ENCODE measurements at places on chromosomes 1 and 21. TPM values are rescaled to one million over a fixed set of nuclear protein-coding genes. Genes with fewer than 3 reads are reported as not detected.

DNA sequence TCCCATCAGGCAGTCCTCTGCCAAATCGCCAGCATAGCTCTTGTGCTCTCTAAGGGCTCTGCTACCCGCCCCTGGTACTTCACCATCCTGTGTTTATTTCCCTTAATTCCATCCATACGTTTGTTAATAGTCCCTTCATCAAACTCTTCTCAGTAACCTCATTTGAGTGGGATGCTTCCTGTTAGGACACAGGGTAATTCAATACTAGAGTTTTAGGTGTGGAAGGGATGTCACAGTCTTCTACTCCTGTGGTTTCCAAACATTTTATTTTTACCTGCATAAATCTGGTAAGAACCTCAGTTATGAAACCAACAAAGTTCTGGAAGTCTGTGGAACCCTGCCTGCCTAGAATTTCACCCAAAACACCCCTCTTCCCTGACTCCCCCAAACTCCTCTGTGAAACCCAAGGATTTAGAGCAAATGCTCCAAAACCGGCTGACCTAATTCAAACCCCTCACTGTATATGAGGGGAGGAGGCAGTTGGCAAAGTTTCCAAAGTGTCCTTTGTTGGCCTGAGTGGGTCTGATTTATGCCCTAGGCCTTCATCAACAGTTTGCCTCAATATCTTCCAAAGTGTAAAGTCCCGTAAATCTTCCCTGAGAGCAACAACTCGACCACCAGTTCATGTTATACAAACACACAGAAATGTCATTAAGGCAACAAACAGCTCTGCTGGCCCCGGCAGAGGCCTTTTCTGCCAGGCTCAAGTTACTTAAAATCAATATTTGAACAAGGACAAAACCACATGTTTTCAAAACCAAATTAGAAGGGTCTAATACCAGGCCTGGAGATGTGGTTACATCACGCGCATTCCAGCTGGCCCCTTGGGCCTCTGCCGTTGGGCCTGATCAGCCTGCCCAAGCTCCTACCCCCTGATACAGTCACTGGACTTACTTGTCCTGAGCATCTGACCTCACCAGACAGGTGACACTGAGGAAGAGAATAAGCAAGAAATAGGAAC lies 82.4 kb upstream of the FGGY start:
- H3K27me3 ChIP-seq = no peaks in the 10 kb centered on the region
- peaks cover 27% of the 10 kb centered on the region for H3K4me1 ChIP-seq
- peak; percentile 74 for DNase-seq
- no peak overlapping the region for H3K4me3 ChIP-seq

DNA sequence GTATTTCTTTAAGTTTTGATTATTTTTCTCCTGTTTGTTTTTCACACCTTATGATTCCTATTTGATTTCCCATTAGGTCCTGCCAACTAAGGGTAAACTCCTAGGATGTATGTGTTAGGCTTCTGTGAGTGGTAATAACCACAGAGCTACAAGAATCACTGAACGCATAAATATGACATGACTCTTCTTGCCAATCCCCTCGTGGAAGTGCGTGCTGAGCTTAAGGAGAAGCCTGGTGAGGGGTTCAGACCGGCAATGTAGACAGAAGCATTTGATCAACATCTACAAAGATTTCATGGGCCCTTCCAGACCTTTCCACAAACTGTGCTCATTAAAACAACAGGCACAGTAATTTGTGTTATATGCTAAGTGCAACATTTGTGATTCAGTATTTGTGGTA lies 273.8 kb upstream of the SNX7 start:
- H3K27me3 ChIP-seq = no peaks in the 10 kb centered on the region
- H3K4me1 ChIP-seq = no peaks in the 10 kb centered on the region
- H3K27ac ChIP-seq = no peak overlapping the region
- H3K36me3 ChIP-seq = no peaks in the 10 kb centered on the region
- H3K4me3 ChIP-seq = no peak overlapping the region
- no peak for DNase-seq

DNA sequence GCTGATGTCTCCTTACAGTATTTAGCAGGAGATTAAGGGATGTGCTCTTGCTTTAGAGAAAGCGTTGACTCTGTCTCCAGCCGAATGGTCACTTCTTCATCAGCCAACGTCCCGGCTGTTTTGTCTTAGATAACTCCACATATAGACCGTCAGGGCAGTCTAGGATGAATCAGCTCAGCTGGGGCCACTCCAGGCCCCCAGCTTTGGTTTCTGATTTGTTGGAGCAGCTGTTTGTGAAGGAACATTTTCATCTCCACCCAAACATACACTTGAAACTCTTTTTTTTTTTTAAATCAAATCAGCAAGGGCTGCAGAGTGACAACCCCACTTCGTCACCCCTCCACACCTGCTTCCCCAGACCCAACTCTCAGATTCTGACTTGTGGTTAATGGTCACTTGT lies 206.1 kb upstream of the GALNT2 start:
- no peaks in the 10 kb centered on the region for H3K36me3 ChIP-seq
- no peak overlapping the region for H3K27ac ChIP-seq
- no peak for DNase-seq
- peaks cover 9% of the 10 kb centered on the region for H3K4me1 ChIP-seq
- H3K4me3 ChIP-seq = no peak overlapping the region

FCGR3B gene
- not detected for total RNA-seq

DNA sequence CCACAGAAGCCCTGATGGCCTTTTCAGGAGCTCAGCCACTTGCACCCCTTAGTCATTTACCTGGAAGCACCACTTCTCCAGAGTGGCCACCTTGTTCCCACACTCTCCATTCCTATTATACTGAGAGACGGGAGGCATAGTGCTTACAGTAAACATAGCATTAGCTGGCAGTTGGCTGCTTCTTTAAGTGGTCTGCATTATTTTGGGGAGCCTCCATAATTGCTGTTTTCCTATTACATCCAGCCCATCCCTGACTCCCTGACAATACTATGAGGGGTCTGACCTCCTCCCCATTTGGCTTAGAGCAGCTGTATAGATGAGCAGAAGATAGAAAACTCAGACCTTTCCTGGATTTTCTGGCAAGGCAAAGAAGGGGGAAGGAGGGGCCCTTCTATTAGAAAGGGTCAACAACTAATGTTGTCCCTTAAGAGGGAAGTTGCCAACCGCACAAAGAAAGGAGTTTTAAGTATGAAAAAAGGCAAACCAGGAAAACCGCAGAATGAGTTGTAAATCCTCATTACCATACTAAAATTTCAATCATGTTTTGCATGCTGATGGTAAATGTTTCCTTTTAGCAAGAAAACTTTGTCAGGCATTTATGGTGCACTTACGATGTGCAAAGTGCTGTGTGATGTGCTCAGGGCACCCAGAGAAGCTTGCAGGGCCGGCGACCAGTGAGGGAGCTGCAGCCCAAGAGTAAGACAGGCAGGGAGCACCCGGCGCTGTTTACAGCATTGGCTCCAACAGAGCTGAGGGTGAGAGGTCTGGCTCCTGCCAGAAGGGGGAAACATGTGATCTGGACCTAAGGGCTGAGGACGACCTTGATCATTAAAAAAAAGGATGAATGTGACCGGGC lies 167.3 kb downstream of the ZZZ3 start:
- no peak for DNase-seq
- H3K4me1 ChIP-seq = no peaks in the 10 kb centered on the region
- no peak overlapping the region for H3K27ac ChIP-seq
- no peaks in the 10 kb centered on the region for H3K27me3 ChIP-seq
- no peak overlapping the region for H3K4me3 ChIP-seq
- H3K36me3 ChIP-seq = no peaks in the 10 kb centered on the region

JTB gene
- total RNA-seq = 166 TPM

TMPRSS2 gene
- total RNA-seq = not detected

DNA sequence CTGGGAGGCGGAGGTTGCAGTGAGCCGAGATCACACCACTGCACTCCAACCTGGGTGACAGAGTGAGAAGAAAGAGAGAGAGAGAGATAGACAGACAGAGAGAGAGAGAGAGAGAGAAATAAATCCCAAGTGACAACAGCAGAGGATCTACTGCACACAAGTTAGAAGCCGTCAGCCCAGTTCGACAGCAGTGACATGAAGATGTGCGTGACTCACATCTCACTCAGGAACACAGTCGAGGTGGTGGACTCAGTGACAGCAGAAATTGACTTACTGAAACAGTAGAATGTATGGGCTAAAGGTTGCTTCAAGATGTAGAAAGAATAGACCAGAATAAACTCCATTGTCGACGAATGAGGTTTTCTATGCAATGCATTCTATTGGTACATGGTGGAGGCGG lies 77.0 kb upstream of the KRTAP19-8 start:
- DNase-seq = no peak
- no peak overlapping the region for H3K4me3 ChIP-seq
- no peaks in the 10 kb centered on the region for H3K27me3 ChIP-seq
- no peak overlapping the region for H3K27ac ChIP-seq

DNA sequence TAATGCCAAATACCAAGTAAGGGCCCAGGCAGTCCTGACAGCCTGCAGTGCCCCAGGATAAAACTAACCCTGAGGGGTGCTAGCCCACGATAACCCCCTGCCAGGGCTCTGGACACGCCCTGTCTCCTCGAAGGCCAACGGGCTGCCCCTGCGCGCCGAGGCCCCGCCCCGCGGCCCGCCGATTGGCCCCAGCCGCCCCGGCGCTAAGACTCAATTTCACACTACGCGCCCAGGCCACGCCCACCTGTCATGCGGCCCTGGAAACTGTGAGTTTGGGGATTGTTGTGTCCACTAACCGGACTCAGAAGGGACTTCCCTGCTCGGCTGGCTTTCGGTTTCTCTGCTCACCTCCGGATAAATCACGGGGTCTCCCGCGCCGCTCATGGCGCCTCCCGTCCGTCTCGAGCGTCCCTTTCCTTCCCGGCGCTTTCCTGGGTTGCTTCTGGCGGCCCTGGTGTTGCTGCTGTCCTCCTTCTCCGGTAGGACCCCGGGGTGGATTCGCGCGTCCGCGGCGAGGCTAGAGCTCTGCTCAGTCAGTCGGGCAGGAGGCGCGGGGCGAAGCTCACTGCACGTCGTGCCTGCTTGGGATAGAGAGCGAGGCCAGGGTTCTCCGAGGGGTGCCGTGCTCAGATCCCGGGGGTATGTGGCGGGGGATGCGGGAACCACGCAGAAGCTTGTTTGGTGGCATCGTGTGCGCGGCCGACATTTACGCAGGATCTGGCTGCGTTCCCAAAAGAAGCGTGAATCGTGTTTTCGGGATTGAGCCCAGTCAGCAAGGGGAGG lies at the start of gene CR1L:
Gene CR1L (plus strand): TSS at position 282 of the 783 bp plus-strand sequence. CDS start 101 bp downstream, at position 383.
- peak within 1 kb of the TSS; percentile 56 for H3K4me3 ChIP-seq
- H3K4me1 ChIP-seq = peaks cover 3% of the 10 kb centered on the region
- H3K27me3 ChIP-seq = no peaks in the 10 kb centered on the region
- H3K36me3 ChIP-seq = no peaks in the 10 kb centered on the region
- peak; percentile 88 for DNase-seq
- H3K27ac ChIP-seq = no peak within 1 kb of the TSS

DNA sequence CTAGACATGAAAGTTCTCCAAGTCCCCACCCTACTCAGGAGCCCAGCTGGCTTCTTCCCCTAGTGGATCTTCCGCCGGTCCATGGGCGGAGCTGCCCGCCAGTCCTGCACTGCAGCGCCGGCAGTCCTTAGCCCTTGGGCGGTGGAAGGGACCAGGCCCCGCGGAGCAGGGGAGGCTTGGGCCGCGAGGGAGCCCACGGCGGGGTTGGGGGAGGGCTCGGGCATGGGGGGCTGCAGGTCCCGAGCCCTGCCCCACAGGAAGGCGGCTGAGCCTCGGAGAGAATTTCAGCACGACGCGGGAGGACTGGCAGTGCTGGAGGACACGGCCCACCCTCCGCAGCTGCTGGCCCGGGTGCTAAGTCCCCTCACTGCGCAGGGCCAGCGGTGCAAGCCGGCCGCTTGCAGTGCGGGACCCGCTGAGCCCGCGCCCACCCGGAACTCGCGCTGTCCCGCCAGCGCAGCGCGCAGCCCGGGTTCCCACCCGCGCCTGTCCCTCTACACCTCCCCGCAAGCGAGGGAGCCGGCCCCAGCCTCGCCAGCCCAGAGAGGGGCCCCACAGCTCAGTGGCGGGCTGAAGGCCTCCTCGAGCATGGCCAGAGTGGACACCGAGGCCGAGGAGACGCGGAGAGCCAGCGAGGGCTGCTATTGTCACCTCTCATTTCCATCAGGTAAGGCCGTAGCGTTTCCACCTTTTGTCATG lies 1398.6 kb downstream of the MRPL39 start:
- no peak for DNase-seq
- H3K27ac ChIP-seq = no peak overlapping the region
- H3K4me1 ChIP-seq = no peaks in the 10 kb centered on the region
- H3K36me3 ChIP-seq = no peaks in the 10 kb centered on the region

SPRR3 gene
- 0.53 TPM for total RNA-seq

GRCh38 chr1:13642306-13643004 lies 57.5 kb upstream of the PRDM2 start:
- H3K27ac ChIP-seq = no peak overlapping the region
- no peaks in the 10 kb centered on the region for H3K36me3 ChIP-seq
- no peaks in the 10 kb centered on the region for H3K4me1 ChIP-seq
- no peak for DNase-seq

DNA sequence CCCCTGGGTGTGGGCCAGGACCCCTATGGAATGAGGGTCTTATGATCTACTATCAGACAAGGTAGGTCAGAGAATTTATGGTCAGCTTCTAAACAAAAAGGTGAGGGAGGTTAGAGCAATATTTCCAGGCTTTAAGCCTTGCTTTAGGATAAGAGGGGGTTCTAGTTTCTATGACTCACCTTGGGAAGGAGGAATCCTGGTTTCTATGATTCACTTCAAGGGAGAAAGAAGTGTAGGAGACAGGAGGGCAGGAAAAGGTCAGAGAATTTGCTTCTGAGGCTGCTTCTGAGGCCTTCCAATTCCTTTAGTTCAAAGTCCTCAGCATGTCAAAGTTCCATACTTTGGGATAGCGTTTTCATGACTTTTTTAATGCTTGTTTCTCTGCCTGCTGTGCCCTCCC lies 35.2 kb downstream of the RGL1 start:
- no peaks in the 10 kb centered on the region for H3K4me1 ChIP-seq
- no peak overlapping the region for H3K27ac ChIP-seq
- no peak overlapping the region for H3K4me3 ChIP-seq
- no peaks in the 10 kb centered on the region for H3K36me3 ChIP-seq
- H3K27me3 ChIP-seq = no peaks in the 10 kb centered on the region
- DNase-seq = no peak

PRAMEF25 gene
- total RNA-seq = not detected

DNA sequence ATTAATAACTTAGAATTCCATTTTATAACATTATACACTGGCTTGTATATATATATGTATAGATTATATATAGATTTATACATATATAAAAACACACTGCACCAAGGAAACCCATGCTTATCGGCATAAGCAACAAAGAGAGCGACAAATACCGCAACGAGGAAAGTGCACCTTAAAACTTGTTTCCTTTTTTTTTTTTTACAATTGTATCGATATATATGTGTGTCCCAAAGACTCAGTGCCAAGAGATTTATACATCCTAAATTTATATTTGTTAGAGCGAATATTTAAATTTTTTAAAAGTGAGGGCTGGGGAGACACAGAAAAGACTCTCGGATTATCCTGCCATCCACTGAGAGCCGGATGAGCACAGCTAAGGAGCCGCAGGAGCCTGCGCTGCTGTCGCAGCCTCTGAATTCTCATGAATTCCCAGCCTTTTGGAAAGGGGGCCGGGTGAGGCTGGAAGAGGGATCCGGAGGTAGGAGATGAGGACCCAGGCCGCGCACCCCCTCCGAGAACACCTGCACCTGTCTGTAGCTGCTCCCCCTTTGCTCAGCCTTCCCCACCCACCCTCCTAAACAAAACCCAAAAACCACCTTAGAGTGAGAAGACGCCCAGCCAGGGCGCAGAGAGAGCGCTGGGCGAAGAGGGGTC lies 5.2 kb downstream of the DMRTA2 start:
- H3K36me3 ChIP-seq = no peaks in the 10 kb centered on the region
- no peak overlapping the region for H3K27ac ChIP-seq
- DNase-seq = no peak
- H3K27me3 ChIP-seq = peaks cover 45% of the 10 kb centered on the region
- peak overlapping the region; percentile 61 for H3K4me3 ChIP-seq
- peaks cover 12% of the 10 kb centered on the region for H3K4me1 ChIP-seq

- H3K27me3 ChIP-seq = no peaks in the 10 kb centered on the region
- no peak overlapping the region for H3K27ac ChIP-seq
These were observed 183.4 kb downstream of the TNFSF18 start for GRCh38 chr1:172867216-172867818.
